Amygdala (tissue), 56 donors: ENCODE measurements at places on chromosomes 3 and 15.

- no peak for DNase-seq
Observed at GRCh38 chr15:51888593-51889195, 59.2 kb downstream of the TMOD3 start.

GRCh38 chr3:169060037-169060436, 603.5 kb downstream of the MECOM start:
- DNase-seq: no peak

GRCh38 chr3:112738366-112738765, 97.4 kb upstream of the CCDC80 start:
- no peak for DNase-seq

- no peak for DNase-seq
Observed at GRCh38 chr3:114445233-114445632, 151.4 kb downstream of the TIGIT start.

DNA sequence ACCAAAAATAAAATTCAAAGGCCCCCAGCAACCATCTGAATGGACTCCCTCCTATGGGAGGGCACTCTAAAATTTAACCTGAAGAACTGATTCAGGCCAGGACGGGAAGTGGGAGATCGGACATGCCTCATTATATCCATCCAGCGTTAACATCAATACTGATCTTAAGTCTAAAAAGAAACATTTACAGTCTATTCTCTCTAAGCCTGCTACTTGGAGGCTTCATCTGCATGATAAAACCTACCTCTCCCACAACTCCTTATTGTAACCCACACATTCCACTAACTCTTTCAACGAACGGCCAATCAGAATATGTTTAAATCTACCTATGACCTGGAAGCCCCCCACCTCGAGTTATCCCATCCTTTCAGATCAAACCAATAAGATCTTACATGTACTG, 68.4 kb downstream of the HERC1 start:
- DNase-seq: no peak
